ENCODE measurements at places on chromosomes 4 and X.

- no peak for DNase-seq
These were observed 20.5 kb downstream of the NOP14 start for GRCh38 chr4:2942532-2943363.

DNA sequence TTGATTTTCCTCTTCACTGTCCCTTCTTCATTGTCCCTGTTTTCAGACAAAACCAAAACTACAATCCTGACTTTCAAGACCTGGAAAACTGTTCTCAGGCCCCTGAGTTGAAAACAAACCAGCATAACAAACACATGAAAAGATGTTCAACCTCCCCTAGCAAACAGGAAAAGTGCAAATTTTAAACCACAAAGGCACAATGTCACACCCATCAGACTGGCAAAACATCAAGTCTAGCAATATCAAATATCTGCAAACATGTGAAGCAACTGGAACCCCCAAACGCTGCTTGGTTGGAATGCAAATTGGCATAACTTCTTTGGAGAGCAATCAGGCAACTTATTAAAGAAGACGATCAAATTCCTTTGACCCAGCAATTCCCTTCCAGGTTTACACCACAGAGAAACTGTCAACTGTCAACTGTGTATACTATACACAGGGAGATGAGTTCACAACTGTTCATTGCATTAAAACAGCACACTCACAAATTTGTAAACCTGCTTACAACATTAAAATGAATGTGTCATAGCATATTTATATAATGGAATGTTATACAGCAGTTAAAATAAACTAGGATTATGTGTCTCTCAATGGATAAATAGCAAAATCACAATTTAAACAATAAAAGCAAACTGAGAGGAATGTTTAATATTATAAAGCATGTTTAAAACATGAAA is 7.0 kb downstream of the USP46 start:
- DNase-seq: no peak

DNA sequence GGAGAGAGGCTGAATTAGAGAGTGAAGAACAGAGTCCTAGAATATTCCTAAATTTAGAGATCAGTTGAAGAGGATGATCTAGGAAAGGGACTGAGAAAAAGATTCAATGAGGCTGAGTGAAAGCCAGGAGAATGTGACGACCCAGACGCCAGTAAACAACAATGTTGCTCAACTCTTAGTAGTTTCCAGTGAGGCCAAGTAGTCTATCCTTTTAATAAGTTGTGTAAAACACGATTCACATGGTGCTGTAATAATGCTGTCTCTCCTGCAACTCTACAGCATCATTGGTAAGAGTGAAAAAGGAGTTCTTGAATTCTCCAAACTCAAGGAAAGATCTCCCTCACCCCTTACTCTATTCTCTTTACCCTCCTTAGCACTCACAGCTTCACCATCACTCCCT is 140.3 kb downstream of the CFAP299 start:
- DNase-seq: no peak

GRCh38 chr4:155745984-155746383 is 12.8 kb upstream of the GUCY1B1 start:
- no peak for DNase-seq

DNA sequence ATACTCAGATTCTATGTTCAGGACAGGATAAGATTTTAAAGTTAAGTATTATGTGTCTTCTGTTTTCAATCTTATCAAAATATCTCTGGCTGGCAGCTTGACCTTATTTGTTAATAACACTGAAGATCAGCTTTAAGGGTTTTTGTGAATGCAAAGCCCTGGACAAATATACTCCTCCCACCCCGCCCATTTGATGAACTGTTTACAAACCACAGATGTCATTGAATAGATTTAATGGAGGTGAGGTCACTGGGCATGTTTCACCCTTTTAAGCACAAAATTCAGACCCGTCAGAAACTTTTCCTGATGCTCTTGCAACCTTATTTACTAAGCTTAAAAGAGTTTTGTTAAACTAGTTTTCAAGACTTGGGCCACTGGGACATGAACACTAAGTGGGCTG is 10.1 kb upstream of the CXCL8 start:
- no peak for DNase-seq

DNA sequence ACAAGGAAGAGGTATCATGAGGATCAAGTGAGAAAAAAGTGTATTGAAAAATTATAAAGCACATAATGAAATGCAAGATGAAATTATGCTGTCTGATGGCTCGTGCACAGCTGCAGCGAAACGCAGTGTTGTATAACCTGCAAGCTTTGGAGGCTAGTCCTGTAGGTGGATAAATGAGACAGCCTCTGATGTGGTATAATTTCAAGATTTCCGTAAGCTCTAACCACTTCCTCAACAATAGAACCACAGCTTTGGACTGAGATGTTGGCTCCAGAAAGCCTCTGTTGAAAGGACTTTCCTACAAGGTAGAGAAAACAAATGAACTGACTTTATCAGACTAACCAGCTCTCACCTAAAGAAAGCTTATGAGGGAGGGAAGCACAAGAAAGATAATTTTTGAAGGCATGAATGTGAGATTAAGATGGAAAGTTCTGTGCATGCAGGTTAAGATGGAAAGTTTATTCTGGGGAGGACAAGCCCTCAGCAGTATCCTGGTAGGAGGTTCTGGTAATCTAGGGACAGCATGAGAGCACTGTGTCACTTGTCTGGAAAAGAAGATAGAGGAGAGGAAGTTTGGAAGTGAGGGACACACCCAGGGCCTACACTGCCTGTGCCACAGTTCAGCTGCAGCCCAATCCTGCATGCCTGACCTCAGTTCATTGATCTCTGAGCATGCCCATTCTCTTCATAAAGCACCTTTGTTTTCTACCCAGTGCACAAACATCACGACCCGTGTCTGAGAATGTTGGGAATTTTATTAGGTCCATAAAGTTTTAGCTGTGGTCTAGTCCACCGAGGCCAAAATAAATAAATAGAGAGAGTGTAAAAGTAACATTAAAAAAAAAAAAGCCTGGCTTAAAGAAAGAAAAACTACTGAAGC is 161.5 kb upstream of the SFRP2 start:
- no peak for DNase-seq

GRCh38 chr4:3263876-3264193 is 14.9 kb downstream of the MSANTD1 start:
- no peak for DNase-seq

GRCh38 chr4:109011241-109012026 is 248.6 kb upstream of the ETNPPL start:
- no peak for DNase-seq

DNA sequence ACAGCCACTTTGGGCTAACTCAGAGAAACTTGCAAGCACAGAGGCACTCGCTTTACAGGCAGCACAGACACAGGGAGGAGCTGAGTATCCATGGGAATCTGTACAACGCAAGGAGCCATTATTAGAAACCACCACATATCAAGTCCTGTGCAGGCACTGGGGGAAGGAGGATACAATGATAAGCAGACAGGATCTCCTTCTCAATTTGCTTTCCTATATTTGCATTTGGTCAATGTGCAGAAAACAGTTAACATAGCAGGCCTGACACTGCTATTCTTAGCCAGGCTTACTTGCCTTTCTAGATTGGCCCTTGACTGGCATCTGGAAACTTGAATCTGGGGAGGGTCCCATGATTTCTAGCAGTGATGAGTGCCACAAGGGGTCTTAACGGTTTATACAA is 65.8 kb downstream of the TEC start:
- no peak for DNase-seq

- DNase-seq: no peak
These were observed 143.0 kb upstream of the FAM241A start for GRCh38 chr4:112002248-112002661.

DNA sequence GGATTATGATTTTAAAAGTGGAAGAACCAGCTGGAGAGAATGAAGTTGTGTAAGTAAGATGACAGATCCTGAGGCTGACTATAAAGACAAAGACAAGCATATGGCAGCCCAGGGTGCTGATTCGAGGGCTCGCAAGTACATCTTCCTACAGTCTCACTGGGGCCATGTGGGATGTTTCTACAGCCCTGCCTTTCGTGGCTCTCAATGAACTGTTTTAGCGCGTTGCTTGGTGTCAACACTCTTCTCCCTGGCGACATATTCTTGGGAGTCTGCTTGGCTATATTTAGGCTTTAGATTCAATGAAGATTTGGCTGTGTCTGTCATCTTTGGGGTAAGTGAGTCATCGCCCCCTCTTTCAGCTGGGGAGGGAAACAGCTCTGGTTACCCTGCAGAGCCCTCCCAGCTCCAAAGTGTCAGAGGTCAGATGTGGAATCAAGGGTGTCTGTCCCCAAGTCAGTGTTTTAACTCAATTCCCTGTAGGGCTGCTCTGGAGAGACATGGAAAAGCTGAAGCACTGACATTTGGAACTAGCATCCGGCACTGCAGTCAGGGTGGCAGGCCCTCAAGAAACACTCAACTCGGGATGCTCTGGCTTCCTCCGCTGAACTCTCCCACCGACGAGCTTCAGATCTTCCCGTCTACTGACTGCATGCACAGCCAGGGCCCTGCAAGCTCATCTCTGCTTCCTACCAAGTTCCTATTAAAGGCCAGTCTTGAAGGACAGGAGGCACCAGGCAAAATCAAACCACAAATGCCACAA is 65.7 kb downstream of the GATB start:
- DNase-seq: no peak

GRCh38 chrX:23952984-23953907 is 45.4 kb downstream of the CXorf58 start:
- no peak for DNase-seq

DNA sequence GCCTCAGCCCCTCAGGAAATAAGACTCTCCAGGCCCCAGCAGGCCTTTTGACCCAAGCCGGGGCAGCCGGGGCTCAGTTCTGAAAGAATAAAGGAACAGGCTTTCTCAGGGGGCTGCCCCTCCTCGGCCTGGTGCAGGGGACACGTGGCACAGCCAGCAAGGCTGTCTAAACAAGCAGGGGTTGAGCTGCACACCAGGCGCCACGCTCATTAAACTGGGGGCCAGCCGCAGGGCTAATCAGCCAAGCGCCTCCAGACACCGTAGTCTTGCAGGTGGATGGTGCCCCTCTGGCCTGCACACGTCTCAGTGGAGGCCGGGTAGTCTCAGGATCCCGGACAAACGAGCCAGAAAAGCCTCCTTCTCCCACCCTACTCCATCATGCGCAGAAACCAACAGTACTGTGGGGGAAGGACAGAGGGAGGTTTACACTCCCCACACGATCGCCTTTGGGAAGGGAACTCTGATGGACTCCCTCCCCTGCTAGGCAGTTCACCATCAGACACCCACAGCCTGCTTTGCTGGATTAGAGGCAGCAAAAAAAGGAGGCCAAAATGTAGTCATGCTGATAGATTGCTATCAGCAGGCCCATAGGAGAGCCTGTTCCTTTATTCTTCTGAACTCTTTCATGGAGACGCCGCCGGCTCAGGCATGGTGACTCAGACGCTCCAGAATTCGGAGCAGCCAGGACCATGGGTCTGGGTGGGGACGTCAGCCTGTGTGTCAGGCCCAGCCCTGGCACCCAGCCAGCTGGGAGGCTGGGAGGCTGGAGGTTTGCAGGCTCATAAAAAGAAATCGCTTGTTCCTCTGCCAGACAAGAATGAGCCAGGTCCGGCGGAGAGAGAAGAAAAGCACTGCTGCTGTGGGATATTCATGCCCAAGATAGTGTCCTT is 342.4 kb downstream of the BCOR start:
- DNase-seq: peak; percentile 60

- DNase-seq: peak; percentile 64
These were observed 29.7 kb downstream of the SYNPO2 start for GRCh38 chr4:118918388-118918787.

DNA sequence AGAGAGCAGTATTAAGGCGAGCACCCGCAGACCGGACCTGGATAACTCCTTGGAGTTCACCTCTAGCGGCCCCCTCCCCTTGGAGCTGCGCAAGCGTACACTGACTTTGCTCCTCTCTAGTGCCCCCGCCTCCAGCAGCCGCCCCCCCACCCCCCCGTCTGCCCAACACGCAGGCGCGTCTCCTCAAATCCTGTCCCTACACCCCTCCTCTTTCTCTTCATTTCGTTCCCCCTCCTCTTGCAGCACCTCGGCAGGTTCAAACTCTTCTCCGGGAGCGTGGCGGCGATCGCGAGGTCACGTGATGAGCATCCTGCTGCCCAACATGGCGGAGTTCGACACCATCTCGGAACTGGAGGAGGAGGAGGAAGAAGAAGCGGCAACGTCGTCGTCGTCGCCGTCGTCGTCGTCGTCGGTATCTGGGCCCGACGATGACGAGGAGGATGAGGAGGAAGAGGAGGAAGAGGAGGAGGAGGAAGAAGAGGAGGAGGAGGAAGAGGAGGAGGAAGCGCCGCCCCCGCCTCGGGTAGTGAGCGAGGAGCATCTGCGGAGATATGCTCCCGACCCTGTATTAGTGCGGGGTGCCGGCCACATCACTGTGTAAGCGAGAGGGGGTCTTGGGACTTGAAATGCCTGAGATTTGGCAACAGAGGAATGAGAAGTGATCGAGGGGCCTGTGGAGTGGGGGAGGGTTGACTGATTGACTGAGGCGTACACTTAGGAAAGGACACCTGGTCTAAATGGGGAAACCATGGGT is at the start of gene CHIC1:
TSS of gene CHIC1 (plus strand) at position 214 of the 754 bp plus-strand sequence. CDS start at position 302, 88 bp downstream.
- DNase-seq: no peak

- DNase-seq: no peak
These were observed 130.8 kb downstream of the HMX1 start for GRCh38 chr4:8740666-8741395.

DNA sequence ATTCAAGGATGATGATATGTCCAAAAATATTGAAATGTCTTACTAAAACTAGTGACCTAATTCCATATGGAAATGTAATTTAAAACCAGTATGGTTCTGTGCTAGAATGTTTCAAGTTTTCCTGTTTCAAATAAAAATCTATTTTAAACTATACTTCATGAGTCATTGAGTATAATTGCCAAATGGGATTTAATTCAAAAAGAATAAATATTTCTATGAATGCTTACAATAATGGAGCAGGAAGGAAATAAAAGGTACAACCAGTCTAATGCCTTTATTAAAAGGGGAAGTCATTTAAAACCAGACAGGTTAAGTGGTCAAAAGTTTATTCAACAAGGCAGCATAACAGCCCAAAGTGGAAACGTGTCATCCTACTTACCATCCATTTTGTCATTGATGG is 2347.1 kb downstream of the PCDH7 start:
- no peak for DNase-seq

DNA sequence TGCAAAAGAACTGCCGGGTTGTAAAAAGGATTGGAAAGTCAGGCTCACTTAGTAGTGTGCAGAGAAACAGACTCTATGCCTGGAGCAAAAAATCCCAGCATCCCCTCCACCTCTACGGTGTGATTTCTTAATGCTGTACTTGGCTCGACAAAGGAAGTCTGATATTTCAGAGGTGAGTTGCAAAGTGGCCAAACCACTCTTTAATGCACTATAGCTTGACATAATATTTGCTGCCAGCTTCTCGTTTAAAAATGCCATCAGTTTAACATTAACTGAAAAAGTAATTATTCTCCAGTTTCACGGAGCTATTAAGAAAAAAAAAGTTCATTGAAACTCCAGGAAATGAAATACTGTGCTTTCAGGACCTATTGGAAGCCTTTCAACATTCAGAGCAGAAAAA is 448.3 kb upstream of the ZFP42 start:
- no peak for DNase-seq

- DNase-seq: no peak
These were observed 18.0 kb downstream of the MBNL3 start for GRCh38 chrX:132470831-132471230.

- DNase-seq: no peak
These were observed 86.0 kb downstream of the WWC2 start for GRCh38 chr4:183185018-183185417.

Measured in HS-5 (cell line).